ENCODE measurements at places on chromosomes 16 and 17.

GRCh38 chr17:33929181-33929724 is 325.8 kb upstream of the CCL2 start:
- DNase-seq, result no peak

DNA sequence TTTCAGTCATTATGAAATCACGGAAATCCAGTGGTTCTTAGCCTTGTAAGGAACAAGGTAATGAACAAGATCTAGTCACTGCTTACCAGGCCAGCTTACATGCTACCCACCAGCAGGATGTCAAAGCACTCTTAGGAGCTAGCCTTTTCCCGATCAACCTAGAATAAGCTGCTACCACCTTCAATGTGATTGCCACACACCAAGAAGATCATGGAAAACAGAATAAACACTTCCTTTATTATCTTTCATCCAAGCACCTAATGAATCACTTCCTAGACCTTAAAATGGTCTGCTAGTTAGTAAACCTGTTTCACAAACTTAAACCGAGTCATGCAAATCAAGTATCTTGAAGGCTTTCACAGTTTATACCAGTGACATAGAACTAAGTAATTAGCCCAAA is 5.0 kb downstream of the BBS2 start:
- no peak for DNase-seq

DNA sequence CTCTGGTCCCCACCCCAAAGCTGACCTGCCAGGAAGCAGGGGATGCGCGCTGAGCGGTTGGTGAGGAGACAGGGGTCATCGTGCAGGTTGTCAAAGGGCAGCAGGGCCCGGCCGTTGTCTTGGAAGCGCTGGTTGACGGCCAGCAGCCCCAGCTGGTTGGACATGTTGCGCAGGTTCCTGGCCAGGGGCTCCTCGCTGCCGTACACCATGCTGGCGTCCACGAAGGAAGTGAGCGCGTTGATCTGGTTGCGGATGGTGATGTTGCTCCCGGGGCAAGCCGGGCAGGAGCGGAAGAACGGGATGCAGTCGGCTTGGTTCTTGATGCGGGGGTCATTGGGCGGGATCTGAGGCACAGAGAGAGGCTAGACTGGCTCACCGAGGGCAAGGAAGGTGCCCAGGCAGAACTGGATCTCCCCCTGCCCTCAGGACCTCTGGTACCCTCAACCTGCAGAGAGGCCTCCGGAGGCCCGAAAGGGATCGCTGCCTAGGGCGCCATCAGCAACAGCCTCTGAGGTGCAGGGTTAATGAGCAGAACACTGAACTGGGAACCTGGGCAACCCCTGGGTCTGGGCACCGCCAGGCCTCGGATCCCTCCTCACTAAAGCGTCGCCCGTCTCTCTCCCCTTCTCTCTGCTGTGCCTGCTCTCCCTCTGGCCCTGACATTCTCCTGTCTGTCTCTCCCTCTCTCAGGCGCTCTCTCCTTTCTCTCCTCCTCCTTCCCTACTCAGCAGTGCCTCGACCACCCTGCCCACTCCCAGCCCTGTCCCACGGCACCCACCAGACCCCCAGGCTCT is 2.7 kb downstream of the MPO start:
- DNase-seq, result no peak

- DNase-seq, result no peak
Measured at GRCh38 chr17:77125432-77125901, 15.3 kb upstream of the SEC14L1 start.

DNA sequence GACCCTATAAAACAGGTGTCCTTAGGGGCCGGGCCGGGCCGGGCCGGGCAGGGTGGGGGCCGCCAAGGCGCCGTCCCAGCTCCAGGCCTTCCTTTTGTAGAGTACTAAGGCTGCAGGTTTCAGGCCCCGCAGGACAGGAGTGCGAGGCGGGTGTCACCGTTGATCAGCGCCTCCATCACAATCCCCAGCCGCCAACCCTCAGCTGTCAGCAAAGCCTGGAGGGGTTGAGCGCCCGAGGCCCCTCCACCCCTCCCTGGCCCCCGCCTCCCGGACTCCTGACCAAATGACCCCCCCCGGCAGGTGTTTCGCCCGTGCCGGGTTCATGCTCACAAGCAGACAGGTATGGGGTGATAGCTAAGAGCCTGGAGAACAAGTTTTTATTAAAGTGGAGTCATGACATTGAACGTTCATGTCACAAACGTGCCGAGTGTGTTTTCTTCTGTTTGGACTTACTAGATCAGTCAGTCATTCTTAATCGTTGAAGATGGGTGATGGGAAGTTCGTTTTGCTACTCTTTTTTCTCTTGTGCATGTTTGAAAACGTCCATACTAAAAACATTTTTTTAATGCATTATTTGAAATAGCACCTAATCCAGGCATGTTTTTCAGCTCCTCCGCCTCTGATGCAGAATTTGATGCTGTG is 534 bp downstream of the ARL2BP start:
- no peak for DNase-seq

DNA sequence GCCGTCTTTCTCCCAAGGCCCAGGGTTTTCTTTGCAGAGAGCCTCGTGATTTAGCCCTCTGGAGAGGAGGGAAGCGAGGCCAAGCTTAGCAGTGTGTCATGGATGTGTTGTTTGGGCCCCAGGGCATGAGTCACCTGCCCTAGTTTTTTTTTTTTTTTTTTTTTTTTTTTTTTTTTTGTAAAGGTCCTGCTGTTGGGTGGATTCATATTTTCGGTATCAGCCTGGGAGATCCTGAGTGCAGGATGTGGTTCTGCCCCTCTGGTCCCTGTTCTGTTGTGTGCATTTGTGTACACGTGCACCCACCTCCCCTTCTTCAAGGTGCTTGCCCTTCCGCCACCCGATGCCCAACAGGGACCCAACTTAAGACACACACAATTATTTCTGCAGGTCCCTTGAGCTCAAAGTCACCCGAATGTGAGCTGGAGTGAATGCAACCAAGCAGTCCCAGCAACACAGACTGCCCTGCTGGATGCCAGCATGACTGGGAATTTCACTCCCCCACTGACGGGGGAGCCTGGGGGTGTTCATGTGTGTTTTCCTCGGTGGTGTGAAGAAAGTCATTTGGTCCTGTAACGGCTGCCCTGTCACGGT is 265.8 kb upstream of the TNRC6C start:
- DNase-seq, result no peak

DNA sequence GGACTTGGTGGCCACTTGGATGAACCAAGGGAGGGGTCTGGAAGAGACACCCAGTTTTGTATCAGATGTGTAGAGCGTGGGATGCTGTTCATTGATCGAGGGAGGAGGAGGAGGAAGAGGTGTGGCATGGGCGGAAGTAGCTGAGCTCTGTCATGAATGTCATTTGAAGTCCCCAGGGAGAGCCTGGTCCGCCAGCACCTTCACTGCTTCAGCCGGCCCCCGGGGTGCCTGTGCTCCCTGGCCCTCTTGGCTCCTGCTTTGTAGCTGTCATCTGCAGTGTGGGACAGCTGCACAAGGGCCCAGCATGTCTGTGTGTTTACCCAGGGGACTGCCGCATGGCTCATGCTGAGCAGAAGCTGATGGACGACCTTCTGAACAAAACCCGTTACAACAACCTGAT is 75.4 kb upstream of the RBL2 start:
- DNase-seq, result no peak

DNA sequence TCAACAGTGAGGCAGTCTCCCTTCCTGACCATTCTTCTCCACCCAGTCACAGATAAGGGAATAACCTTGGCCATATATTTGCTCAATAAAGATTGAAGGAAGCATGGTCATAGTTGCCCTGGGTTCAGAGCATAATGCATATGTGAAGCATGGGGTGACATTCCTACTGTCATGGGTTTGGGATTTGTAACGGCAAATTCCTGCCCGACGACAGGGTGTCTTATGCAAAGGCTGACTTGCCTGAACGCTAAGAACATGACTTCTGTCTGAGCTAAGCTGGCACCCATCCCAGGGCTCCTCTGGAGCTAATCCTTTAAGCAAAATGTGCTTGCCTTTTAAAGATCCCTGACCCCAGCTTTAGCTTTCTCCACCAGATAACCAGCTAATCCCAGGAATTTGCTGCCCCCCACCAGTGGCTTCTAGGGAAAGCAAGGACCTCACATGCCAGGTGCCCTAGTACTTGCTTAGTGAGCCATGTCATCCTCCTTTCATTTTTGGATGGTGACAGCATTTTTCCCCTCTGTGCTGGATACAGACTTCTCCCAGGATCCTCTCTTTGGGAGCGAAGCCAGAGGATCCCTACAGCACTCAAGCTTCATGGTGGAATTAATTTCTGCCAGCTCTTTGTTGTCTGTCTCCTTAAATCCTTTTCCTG is 11.7 kb downstream of the SLC7A6OS start:
- no peak for DNase-seq

GRCh38 chr16:62652441-62653120 is 616.3 kb upstream of the CDH8 start:
- no peak for DNase-seq

DNA sequence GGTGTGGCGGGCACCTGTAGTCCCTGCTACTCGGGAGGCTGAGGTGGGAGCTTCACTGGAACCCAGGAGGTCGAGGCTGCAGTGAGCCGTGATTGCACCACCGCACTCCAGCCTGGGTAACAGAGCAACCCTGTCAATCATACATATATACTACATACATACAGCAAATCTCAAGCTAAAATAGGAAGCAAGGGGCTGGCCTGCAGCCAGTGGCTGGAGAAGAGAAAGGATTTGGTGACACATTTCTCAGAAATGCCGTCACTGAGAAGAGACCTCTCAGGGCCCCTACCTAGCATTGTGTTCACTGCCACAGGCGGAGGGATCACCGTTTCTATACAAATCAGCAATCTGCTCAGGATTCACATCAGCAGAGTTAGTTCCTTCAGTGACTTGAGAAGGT is 16.9 kb downstream of the NARF start:
- DNase-seq, result no peak

DNA sequence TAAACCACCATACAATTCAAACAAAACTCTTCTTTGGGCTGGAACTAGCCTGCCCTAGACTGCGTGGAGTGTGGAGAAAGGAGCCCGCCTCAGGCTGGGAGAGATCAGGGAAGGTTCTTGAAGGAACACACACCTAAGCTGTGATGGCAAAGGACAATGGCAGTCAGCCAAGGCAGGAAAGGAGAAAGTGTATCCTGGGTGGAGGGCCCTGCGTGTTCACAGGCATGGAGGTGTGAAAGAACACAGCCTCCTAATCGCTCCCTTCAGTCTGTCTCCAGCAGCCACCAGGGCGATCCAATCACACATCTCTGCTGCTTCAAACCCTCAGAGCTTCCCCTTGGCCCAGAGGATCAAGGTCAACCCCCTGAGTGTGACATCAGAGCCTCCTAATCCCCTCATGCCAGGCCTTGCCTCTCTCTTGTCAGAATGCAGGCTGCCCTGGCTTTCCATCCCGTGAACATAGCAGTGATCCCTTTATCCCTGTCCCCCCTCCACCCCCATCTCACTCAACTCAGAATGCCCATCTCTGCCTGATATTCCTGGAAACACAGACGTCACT is 173.0 kb downstream of the KATNIP start:
- DNase-seq, result no peak

GRCh38 chr16:57156351-57156703 is 29.5 kb downstream of the PSME3IP1 start:
- DNase-seq, result no peak

DNA sequence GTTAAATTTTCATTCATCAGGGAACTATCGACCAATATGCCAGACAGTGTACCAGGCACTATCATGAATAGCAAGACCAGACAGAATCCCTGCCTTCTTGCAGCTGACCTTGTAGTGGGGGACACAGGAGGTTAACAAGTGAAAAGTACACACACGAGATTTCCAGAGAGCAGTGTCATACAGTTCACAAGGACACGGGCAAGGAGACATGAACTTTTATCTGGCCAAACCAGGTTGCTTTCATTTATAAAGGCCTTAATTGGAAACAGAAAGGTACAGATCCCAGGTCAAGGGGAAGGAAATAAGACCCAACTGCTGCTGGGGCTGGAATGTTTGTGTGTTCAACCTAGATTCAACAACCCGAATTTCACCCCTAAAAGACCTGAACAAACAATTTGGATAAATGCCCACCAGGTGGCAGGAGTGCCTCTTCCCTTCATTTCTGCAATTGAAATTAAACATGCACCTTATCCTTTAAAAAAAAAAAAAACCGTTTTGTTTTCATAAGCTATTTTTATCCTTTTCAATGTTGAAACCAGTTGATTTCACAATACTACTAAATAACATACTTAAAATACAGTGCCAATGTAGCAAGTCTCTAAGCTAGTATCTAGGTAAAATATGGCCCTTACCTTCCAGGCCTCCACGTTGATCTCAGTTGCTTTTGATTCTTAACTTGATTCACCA is 65.9 kb downstream of the EMP2 start:
- DNase-seq, result no peak

DNA sequence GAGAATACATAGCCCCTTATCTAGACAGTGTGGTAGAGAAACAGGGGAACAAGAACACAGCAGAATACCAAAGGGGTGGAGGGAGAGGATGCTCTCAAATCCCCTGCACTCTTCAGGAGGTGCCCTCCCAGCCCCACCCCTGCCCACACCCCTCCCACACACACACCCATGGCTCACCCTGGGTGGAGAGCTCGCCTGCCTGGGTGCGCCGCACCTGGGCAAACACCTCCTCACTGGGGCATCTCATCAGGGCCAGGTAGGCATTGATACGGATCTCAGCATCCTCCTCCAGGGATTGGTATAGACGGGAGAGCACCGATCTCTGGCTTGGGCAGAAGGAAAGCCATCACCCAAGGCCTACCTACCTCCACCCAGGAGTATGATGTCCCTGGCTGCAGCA is 95.2 kb downstream of the LITAF start:
- DNase-seq, result no peak

DNA sequence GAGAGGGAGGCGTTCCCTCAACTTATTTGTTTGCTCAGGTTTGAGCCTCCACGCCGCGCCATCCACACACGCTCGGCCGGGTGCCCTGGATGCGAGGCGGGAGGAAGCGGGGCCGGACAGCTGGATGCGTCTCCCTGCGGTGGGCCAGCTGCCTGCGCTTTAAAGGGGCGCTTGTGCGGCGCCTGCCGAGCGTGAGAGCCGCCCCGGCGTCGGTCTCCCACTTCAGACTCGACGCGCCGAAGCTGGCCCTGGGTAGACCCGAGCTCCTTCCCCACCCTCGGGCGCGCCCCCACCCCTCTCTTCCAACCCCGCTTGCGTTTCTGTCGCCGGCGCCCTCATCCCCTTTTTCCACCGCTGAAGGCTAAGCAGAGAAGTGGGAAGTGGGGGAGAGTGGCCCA is 527 bp upstream of the CHAD start:
- no peak for DNase-seq

- no peak for DNase-seq
Measured at GRCh38 chr17:45231481-45232116, 9.9 kb downstream of the FMNL1 start.

DNA sequence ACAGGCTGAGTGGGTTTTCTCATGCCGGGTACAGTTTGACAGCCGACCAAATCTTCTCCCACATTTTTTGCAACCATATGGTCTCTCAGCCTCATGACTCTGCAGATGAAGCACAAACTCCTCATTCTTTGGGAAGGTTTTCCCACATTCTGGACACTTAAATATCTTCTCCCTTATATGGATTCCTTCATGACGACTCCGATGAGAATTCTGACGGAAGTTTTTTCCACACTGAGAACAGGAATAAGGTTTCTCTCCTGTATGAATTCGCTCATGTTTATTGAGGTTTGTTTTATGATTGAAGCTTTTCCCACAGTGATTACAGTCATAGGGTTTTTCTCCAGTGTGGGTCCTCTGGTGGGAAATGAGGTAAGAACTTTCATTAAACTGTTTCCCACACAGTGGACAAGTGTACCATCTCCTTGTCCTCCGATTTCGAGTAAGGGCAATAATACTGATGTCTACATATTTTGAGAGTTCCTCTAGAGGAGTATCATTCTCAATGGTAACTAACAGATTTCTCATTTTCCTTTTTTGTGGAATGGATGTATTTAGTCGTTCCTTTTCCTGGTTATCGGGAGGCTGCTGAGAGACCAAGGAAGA is 10.9 kb downstream of the ZNF200 start:
- DNase-seq, result no peak

GRCh38 chr16:6684076-6684673 is 648.5 kb upstream of the RBFOX1 start:
- DNase-seq, result no peak
